Cerebellar nuclear complex (tissue), 1 donor: ENCODE measurements at places on chromosomes 3 and 15.

- DNase-seq: no peak
These were observed 125.8 kb downstream of the LPP start for GRCh38 chr3:188279502-188280335.

DNA sequence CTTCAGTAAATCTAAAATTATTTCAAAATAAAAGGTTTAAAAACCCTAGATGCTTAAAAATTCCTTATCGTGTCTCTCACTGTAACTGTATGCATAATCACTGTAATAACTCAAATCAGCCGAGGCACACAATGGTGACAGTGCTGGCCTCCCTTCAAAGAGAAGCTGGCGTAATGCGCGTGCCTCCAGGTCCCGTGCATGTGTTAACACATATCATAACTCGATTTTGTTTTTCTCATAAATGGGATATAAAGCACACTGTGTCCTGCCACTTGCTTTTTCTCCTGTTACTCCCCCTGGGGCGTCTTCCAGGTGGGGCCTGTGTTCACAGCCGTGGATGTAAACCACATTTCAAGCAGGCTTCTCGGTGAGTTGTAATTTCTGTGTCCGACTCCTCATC lies 56.0 kb downstream of the TPRA1 start:
- DNase-seq: no peak

- DNase-seq: no peak
These were observed 554.0 kb downstream of the NSUN3 start for GRCh38 chr3:94616833-94617232.

DNA sequence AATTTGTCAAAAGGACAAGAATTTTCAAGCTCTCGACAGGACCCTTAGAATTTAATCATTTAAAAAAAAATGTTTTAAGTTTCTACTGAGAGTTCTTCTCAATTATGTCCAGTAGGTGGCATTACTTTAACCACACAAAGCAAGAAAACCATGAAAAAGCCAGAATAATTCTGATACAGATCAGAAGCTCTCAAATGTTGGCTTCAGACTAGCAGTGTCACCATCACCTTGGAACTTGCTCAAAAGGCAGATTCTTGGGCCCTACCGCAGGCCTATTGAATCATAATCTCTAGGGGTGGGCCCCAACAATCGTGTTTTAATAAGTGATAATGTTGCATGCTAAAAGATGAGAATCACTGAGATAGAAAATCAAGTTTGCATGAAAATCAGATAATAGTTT lies 99.5 kb upstream of the KCNMB2 start:
- no peak for DNase-seq

DNA sequence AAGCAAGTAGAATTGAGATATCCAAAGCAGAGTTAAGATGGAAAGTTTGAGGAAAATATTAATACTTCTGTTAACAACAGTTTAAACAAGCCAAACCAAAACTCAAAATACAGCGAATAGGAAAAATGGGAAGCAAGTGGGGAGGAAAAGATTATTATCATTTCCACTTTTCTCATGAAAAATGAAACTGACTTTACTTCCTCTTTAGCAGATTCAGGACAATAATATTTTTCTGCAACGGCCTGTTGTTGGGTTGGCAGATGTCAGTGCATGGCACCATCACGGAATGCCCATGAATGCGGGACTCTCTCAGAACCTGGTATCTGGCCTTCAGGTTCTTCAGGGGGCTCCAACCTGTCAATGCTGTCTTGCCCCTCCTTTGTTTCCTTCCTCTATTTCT lies 11.1 kb downstream of the ANKUB1 start:
- no peak for DNase-seq

DNA sequence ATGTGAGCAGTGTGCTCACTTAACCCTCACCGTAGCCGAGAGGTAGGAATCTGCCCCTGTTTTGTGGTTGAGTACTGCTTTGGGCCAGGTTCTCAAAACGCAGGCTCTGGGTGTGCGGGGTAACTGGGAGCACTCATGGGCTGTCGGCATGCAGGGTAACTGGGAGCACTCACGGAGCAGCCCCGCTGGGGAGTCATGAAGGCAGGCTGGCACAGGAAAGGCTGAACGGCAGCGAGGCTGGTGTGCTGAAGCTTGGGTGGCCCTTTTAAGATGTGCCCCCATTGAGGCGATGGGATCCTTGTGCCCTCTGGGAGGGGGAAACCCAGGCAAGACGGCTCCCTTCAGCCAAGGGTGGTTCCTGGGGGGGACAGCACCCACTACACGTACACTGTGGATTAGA lies 44.6 kb upstream of the VPS8 start:
- DNase-seq: no peak

GRCh38 chr15:58260205-58260724 lies 122.1 kb downstream of the AQP9 start:
- DNase-seq: no peak

GRCh38 chr3:131216330-131216729 lies 165.2 kb upstream of the NUDT16 start:
- no peak for DNase-seq

DNA sequence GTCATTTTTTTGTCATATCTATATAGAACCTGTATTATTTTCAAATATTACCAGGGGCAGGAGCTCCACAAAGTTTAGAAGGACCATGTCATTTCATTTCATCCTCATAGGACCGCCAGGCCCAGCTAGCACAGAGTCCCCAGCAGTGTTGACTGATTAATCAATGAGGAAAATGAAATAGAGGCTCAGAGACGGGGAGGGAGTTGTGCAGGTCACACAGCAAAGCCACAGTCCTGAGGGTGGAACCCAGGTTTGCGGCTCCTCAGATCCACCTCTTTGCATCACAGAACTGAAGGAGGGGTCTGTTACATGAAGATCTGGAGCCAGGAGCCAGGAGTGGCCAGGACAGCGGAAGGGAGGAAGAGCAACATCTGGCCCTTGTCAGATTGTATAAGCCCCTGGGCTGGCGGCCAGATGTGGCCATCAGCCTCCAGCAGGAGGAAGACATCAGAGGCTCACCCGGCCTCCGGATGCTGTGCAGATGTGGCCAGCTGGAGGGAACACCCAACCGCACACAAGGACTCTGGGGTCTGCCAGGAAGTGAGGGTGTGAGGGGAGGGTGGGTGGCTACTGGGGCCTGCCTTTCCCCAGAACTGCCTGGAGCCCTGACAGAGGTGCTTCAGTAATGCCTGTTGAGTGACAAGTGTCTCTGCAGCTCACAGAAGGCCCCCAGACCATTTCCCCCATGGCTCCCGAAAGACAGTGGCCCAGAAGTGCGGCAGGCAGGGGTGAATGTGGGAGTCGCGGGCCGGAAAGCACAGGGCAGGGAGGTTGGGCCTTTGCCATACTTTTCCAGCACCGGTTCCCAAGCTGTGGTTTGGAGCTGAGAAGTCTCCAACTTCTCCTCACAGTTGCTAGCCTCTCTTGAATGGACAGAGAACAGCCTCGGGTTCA lies 21.3 kb downstream of the EFCC1 start:
- DNase-seq: no peak

DNA sequence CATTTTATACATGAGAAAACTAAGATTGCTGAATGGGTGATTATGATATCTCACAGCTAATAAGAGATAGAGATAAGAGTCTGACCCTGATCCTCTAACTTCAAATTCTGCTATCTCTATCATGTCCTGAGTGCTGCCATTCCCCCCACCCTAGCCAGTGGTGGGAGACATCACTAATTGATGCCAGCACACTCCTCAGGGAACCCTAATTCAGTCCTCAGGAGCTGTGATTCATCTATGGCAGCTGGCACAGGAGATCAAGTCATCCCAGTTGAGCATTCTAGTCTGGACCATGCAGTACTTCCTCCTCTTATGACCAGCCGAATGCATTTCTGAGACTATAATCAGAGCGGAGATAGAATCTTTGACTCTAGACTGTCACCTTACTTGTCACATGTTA lies 71.9 kb downstream of the SYNM start:
- DNase-seq: no peak

DNA sequence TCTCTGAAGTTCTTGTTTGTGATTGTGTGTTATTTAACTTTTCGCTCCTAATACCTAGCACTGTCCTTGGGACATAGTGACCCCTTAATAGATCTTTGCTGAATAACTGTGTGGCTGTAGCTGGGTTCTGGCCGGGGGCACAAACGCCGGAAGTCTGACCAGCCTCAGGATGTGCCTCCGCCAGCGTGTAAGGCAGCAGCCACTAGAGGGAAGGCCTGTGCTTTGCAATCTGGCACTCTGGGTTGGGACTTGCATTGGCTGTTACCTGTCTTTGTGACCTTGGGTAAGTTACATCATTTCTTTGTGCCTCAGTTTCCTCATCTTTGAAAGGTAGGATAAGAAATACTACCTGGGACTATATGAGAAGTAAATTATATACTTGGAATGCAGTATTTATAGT lies 158.7 kb downstream of the GHSR start:
- no peak for DNase-seq

DNA sequence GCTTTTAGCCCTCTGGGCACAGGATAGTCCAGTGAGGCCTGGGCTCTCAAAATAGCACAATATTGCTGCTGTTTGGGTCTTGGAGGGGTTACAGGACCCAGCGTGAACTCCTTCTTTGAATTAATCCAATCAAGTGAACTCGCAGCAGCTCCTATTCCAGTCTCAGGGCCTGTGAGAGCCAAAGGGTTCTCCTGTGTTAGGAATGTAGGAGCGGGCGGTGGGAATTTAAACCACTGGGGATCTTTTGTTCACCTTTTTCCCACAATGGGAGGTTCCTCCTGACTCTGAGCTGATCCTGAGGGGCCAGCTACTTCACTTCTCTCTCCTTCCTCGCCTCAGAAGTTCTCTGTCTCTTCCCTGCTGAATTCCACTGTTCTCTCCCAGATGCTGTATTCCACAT lies 504.0 kb downstream of the UNC13C start:
- no peak for DNase-seq

DNA sequence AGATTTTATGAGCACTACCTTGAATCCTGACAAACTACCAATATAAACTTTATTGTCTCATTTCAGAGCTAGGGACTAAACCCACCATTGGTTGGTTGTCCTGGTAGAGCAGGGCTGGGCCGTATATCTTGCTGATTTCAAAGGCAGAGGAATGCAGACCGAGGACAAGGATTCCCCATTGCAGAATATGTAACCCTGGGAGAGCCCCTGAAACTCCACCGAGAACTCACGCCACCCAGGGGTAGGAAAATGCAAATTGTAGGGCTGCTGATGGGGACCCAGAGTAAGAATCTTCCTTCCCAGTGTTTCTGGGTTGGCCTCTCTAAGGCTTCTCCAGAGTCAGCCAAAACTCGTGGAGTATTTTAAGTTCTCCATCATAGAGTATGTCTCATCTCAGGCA lies 235.3 kb downstream of the ABHD5 start:
- DNase-seq: no peak

- no peak for DNase-seq
These were observed 78.6 kb downstream of the PLD1 start for GRCh38 chr3:171731691-171732090.

GRCh38 chr3:32454111-32454510 lies 48.5 kb downstream of the CMTM6 start:
- no peak for DNase-seq

GRCh38 chr3:183475016-183475763 lies 46.8 kb upstream of the MCF2L2 start:
- no peak for DNase-seq

DNA sequence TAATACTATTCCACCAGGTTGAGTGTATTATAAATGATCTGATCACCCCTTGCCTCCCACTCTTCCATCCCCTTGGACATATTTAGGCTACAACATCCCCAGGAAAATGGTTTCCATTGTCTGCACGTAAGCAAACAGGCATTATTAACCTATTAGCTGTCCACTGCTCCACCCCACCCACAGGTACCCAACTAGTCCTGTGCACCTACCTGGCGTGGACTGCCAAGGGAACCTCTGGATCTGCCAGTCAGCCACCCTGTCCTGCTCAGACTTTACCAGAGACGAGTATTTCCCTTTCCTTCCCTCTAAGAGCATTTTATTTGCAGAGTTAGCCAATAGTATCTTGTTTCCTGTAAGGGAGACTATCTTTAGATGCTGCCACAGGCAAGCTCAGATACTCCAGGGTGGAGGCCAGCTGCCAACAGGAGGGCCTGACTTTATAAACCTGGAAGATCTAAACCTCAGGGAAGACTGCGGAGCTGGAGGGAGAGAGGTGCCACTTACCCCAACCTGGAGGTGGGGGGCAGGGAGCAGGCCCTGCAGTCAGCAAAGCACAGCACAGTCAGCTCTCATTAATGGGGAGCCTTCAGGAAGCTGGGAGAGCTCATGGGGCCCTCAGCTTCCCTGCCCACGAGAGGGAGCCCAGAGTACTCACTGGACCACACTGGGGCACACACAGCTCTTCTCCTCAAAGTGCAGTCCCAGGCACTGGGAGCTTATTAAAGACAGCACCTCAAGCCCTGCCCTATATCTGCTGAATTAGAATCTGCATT lies at the start of gene CX3CR1:
Gene CX3CR1 (minus strand): TSS at position 292 of the 773 bp plus-strand sequence. CDS start 13,527 bp downstream, outside the sequence.
- DNase-seq: no peak

- DNase-seq: no peak
These were observed 3.5 kb upstream of the SPTBN5 start for GRCh38 chr15:41897363-41897799.

DNA sequence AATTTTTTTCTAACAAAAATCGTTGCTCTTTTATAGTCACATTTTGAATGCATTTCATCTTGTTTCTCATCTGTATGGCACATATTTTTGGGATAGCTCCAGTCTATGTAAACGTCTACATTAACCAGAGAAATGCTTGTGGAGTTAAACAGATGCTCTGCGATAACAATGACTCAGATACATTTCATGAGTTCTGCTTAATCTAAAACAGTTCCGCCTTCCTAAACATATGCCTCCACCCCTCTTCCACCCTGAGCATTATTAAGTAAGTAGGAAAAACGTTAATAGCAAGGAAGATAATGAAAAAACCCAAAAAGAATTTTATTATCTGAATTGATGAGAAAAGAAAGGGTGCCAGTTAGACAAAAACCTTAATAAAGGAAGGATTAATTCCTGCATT lies 396.1 kb downstream of the TUSC7 start:
- no peak for DNase-seq

DNA sequence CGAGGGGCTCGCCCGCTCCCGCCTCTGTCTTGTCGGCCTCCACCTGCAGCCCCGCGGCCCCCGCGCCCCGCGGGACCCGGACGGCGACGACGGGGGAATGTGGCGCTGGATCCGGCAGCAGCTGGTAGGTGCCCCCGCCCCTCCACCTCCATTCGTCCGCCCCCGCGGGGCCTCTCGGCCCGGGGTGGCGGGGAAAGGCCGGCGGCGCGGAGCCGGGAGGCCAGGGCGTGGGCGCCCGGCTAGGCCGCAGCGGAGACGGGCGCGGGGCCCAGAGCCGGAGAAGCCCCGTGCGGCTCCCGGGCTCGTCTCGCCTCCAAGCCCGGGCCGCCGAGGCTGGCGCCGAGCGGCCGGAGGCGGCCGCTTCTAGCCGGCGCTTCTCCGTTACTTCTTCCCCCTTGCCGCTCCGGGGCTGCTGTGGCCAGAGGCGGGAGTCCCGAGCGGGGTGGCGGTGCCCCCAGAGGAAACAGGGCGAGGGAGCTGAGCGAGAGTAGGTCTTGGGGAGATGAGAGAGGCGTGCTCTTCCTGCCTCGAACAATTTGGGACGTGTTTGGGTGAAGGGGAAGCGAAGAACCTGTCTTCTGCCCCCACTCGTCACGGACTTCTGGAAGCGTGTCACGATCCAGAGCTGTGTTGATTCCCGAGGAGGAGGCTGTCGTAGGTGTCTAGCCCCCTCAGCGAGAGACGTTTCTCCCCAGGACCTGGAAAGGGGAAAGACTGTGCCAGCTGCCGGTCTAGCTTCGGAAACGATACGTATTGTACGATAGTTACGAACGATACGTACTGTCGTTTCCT lies 555 bp downstream of the ATP11B start:
- no peak for DNase-seq

- no peak for DNase-seq
These were observed 124.4 kb downstream of the B3GALNT1 start for GRCh38 chr3:160980740-160981139.

- no peak for DNase-seq
These were observed 98.8 kb downstream of the SEC22A start for GRCh38 chr3:123300583-123300982.
